Myocyte (in vitro differentiated cells): ENCODE measurements at places on chromosomes 7 and 10.

DNA sequence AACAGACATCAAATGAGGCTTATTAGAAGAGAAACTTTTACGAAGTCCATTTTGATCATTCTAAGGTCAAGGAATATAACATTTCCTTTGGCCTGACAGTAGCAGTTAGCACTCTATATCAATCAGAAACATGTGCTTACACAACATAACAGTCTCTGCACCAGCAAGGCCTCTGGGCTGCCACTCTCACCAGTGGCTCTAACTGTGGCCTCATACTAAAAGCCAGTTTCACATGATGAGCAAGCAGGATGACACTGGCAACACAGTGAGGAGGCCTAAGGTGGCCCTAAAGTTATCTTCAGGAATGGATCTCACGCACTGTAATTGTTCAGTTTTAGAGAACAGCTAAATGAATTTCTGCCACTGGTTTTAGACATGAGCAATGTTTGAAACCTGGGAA, 126.8 kb downstream of the COBL start:
- DNase-seq = no peak

DNA sequence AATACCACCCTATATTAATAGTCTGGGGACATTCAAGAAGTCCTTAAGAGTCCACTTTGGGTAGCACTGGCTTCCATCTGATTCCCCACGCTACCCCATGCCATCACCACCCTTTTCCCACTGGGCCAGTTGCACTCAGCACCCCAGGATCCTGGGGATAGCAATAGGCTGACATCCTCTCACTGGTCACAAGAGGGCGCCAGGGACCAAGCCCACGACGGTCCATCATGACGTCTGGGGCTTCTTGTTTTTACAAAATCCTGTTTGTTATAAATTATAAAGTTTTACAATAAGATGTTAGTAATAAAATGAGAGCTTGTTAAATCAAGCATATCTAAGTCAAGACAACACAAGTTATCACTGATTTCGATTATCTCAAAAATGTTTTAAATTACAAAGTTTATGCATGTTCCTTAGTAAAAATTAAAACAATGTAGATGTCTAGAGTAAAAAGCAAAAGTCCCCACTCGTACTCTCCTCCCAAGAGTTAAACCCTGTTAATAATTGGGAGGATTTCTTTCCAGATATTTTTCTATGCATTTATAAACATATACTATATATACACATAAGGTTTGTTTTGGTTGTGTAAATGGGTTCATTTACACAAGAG, 15.4 kb downstream of the GPNMB start:
- DNase-seq = peak; percentile 77

DNA sequence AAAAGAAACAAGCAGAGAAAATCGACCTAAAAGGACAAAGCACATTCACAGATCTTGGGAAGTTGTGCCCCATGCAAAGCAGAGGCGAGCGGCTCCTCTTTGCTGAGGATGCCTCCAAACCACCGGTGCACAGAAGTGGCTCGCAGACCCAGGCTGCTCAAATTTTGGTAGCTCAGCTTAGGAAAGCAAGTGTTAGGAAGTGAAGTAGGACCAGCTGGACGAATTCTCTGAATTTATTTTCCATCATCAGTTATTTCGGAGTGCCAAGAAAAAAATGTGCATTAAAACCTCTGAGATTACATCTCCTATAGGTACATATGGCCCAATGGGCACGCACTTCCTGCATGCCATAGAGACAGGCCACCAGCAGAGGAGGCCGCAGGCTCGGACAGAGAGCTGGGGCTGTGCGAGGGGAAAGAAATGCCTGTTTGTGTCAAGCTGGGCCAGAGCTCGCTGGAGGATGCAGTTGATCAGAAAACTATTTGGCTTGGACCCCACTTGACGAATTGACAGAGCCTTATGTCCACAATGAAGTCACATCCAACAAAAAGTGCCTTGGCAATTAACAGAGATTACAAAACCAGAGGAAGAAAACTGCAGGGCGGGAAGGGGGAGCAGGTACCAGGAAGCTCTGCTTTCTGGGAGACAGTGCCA, 122.3 kb upstream of the LYZL2 start:
- DNase-seq = peak; percentile 77

GRCh38 chr7:42372479-42372878, 135.5 kb upstream of the GLI3 start:
- no peak for DNase-seq

GRCh38 chr7:39357648-39358047, 208.6 kb upstream of the YAE1 start:
- no peak for DNase-seq
